AG08395 (cell line): ENCODE measurements at places on chromosomes 7 and 10.

DNA sequence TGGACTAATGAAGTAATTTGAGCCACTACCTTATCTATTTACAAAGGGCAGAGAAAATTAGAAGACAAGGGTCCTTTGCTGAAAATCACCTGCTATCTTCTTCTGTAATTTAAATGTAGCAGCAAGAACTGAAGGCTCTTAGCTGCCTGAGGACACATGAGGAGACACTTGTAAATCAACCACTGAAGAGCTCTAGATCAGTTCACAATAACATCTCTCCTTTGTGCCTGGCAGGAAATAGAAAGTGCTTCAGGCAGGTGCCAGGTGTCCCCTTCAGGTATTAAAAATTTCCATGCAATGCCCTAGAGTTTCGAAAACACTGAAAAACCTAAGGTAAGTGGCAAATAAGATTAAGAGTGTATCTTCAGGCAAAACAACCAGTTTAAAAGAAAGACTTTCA, 474.6 kb downstream of the GRM8 start:
- DNase-seq = no peak

GRCh38 chr7:21134631-21135030, 293.3 kb upstream of the SP4 start:
- DNase-seq = no peak

- DNase-seq = no peak
These were observed 39.9 kb downstream of the ADCYAP1R1 start for GRCh38 chr7:31091924-31092434.

- no peak for DNase-seq
These were observed 79.6 kb upstream of the UCN3 start for GRCh38 chr10:5285186-5285585.

- DNase-seq = no peak
These were observed 68.4 kb upstream of the PALS2 start for GRCh38 chr7:24504836-24505235.

DNA sequence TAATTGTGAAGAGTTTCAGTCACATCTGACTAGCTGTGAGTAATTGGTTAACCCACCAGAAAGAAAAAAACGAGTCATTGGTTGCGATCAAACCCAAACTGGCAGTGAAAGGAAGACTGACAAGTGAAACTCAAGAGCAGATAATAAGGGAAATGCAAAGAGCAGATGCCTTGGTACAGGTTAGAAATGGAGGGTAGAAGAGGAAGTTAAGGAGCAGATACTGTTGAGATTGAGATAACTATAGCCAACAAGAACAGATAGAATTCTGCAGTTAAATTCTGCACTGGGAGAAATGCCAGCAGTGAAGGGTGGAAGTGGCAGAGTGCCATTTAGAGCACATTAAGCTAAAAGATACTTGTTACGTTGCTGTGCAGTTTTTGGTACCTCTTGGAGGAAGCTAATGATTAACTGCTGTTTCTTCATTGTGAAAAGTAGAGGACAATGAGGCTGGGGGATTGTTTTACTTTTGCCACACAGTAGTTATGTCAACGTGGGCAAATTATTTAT, 65.8 kb downstream of the CDK13 start:
- DNase-seq = peak; percentile 19

DNA sequence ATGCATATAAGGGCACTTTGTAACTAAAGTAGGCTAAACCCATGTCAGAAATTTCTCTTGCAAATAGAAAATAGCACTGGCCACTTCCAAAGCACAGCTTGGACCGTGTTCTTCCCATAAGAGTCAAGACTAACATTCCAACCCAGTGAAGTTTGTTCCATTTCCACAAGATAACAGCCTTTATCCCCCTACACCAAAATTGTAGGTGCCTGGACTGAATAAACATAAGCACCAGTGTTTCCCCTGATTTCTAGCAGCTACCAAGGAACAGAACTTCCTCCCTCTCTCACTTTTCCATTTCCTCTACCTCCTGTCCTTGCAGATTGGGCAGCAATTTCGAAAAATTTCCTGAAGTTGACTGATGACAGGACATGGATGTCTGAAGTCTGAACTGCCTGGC, 219.7 kb downstream of the CREB5 start:
- DNase-seq = no peak
